NCI-H187 (cell line): ENCODE measurements at places on chromosomes 1 and 21.

- DNase-seq: no peak
Observed at GRCh38 chr1:101290922-101291561, 54.2 kb downstream of the S1PR1 start.

DNA sequence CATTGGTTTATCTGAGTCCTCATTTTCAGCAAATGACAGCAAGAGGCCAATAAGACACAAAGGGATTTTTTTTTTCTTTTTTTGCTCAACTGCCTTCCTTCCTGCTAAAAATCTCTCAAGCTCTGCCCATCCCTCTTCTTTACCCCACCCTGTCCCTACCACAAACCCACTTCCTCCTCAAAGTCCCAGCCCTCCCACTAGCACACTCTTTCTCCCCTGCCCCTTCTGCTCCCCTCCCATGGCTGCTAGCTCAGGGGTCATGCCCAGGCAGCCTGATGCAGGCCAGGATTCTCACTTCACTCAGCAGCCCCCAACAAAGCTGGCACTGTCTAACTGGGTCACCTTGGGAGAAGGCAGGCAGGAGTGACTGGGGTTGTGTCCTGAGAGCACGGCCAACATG is 28.8 kb upstream of the PPP2R5A start:
- DNase-seq: no peak

DNA sequence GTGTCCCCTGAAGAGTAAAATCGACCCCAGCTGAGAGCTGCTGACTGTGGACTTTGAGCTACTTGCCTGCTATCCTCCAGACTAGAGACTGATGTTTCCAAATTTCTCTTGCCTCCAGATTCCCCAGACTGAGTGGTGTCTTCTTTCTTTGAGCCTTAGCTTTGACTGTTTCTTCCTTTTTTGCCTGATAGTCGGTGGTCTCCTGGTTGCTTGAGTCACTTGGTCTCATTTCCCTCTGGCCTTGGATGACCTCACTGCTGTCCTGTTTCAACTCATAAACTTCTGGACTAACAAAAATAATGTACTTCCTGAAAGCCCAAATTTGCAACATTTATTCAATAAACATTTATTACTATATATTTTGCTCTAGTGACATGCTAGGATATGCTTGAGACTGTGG is 52.9 kb upstream of the DIPK1A start:
- DNase-seq: no peak

GRCh38 chr1:7810395-7810794 is 26.3 kb downstream of the PER3 start:
- no peak for DNase-seq

DNA sequence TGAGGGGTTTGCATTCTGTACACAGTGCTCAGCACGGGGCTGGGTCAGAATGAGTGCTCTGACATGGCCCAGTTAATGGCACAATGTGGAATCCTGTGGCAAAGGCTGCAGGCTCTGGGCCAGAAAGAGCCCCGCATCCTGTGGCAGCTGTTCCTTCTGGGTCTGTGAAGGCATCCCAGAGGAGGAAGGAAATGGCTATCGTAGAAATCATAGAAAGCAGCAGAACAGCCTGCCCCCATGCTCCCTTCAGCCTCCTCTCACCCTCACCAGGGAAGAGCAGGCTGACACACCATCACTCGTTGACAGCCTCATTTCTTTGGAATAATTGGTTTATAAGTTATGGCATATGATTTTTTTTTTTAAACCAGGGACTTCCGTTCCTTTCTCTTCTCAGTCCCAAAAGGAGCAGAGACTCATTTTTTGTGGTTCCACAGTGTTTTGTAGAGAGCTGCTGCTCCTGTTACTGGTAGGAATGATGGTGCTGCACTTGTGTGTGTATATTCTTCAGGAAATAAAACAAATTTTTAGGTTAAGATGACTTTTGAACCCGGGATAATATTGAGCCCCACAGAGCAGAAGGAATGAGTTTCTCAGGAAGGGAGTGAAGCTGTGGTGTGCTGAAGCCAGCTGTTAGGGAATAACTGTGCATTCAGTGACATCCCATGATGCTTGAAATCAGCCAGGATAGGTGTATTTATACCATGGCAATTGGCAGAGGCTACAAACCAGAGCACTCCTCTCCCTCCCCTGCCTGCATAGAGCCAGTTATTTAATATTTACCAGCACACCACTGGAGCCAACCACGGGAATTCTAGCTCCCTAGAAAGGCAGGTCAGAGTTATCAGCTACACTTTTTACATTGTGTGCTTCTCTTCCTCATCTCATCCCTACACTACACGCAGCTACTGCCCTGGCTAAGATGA is 32.0 kb downstream of the PLXNA2 start:
- DNase-seq: no peak

- no peak for DNase-seq
Observed at GRCh38 chr21:29130270-29130969, at the start of gene MAP3K7CL. MAP3K7CL (plus strand) TSS chr21:29130644; CDS start chr21:29133345, 2,701 bp downstream.
